ENCODE measurements at places on chromosomes 13 and 19.

DNA sequence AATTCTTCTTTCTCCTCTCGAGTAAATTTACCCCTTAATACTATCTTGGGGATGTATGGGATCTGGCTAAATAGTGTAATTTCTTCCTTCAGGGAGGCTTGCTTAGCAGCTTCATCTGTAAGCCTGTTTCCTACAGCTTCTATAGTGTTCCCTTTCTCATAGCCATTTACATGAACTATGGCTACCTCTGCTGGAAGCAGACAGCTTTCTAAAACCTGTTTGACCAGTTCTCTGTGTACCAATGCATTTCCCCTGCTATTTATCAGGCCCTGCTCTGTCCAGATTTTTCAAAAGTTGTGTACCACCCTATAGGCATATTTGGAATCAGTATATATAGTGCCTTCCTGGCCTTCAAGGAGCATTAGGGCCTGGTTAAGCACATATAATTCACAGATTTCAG, 113.6 kb upstream of the PCDH9 start:
- DNase-seq, result no peak

DNA sequence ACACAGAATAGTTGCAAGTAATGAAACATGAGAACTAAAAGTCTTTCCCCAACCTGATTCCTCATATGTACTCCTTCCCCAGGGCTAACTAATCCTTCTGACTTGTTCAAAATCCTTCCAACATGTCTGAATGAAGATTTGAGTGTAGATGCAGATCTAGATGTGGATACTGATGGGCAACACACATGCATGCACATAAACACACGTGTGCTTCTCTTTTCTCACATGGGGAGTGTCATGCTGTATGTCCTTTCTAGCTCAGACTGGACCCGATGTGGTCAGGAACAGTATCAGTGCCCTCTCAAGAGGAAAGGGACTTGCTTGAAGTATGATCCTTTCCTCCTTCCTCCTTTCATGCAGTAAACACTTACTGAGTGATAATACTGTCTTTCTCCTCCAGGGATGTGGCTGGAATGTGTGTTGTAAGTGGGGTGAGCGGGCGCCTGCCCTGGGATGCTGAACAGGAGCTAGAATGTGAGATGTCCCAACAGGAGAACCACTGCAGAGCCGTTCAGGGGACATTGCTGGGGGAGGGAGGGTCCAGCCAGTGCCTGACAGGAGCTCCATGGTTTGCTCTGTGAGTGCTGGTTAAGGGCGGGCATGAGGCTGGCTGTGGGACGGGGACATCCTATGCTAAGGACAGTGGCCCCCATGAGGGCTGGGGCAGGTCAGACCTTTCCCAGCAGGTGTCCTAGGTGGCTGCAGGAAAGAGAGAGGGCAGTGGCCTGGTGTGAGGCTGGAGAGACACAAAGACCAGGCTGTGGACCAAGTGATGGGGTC, 146.9 kb downstream of the TEX29 start:
- DNase-seq, result no peak

- DNase-seq, result no peak
These were observed 5.8 kb downstream of the SMIM7 start for GRCh38 chr19:16654140-16654539.

GRCh38 chr13:76868371-76868770, 17.8 kb downstream of the KCTD12 start:
- no peak for DNase-seq

GRCh38 chr13:109374609-109375200, 411.7 kb downstream of the IRS2 start:
- DNase-seq, result no peak

DNA sequence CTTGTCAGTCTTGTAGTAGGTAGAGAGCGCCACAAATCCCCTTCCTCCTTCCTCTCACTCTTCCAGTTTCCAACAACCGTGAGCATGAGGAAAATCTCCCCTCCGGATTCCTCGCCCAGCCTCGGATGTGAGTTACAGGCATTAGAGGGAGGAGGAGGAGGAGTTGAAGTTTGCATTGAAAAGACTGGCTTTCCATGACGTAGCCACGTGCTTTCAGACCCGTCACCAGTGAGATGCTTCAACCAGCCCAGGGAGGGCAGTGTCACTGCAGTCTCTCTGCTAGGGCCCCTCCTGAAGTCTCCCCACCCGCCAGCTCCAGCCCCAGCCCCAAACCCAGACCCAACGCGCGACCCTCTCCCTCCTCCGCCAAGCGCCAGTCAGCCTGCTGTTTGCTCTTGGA, 442 bp upstream of the FGF14 start:
- no peak for DNase-seq

GRCh38 chr19:35612559-35613321, at the start of gene HAUS5:
Gene HAUS5 (plus strand): TSS chr19:35612735. CDS start chr19:35612795, 60 bp downstream.
- peak; percentile 86 for DNase-seq

DNA sequence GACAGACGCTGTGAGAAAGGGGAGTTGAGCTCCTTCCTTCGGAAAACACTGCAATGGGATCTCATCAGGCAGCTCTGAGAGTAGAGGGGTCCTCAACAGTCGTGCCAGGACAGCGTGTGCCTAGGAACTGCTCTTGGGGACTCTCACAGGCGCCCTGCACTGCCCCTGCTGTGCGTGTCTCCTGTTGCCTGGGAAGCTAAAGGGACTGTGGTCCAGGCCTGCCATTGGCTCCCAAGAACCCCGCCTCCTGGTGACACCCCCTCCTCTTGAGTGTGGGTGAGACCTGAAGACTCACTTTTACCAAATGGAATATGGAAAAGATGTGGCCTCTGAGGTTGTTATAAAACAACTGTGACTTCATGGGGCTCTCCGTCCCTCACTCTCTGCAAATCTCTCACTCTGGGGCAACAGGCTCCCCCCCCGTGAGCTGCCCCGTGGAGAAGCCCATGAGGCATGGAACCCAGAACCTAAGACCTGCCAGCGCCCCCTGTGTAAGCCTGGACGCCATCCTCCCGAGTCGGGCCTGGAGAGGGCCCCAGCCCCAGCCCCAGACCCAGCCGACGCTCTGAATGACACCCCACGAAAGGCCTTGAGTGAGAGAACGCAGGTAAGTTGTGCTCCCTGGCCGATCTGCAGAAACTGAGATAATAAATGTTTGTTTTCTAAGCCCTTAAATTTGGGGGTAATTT, 302.7 kb downstream of the FGF9 start:
- no peak for DNase-seq

- no peak for DNase-seq
These were observed 7.4 kb downstream of the DBP start for GRCh38 chr19:48629599-48630295.

DNA sequence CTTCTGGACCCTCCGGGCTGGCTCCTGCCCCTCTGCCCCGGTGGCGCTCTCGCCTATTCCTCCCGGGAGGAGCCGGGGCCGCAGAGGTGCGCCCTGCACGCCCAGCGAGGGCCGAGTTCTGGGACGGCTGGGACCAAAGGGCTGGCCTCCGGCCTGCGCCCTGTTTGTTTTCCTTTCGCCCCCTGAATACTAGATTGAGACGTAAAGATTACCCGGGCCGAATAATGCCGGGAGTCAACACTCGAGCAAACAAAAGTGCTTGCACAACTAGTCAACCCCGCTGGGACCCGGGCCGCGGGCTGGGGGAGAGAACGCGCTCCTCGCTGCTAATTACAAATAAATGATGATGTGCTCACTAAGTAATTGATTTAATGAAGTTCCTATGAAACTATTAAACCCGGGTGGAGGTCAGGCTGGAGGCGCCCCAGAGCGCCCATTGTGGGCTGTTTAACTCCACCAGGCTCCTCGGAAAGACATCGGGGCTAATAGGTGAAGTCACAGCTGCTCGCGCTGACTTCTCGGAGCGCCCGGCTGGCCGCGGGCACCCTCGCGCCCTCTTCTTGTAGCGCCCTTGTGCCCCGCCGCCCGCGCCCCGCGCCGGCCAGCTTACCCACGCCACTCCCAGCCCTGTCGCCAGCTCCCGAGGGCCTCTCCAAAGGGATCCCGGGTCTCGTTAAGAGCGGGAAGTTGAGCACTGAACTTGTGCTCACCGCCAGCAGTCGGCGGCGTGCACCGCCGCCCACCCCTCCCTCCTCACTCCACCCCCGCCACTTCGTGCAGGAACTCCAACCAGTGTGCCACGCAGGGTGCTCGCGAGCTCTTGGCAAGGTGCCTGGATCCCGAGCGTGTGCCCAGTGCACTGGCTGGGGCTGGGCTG, 14.9 kb downstream of the ZIC5 start:
- no peak for DNase-seq

GRCh38 chr19:45882652-45883585, 3.0 kb downstream of the IRF2BP1 start:
- peak; percentile 59 for DNase-seq

GRCh38 chr19:51811344-51811743, 16.4 kb downstream of the FPR3 start:
- DNase-seq, result no peak

- no peak for DNase-seq
These were observed 31.7 kb downstream of the CEBPG start for GRCh38 chr19:33405254-33405552.

DNA sequence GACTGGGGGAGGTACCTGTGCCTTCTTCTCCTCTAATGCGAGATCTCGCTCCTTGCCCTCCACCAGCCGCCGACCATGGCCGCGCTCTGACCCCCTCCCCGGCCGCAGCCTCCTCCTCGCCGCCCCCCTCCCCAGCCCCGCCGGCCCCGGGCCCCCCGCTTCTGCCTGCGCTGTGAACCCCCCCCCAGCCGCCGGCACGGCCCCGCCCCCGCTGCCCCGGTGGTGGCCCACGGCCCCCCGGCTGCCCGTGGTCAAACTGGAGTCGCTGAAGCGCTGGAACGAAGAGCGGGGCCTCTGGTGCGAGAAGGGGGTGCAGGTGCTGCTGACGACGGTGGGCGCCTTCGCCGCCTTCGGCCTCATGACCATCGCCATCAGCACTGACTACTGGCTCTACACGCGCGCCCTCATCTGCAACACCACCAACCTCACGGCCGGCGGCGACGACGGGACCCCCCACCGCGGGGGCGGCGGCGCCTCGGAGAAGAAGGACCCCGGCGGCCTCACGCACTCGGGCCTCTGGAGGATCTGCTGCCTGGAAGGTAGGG, at the start of gene CACNG8:
TSS of gene CACNG8 (plus strand) at position 51 of the 545 bp plus-strand sequence.
- DNase-seq, result no peak

GRCh38 chr13:100100115-100100879, 11.4 kb downstream of the PCCA start:
- no peak for DNase-seq

DNA sequence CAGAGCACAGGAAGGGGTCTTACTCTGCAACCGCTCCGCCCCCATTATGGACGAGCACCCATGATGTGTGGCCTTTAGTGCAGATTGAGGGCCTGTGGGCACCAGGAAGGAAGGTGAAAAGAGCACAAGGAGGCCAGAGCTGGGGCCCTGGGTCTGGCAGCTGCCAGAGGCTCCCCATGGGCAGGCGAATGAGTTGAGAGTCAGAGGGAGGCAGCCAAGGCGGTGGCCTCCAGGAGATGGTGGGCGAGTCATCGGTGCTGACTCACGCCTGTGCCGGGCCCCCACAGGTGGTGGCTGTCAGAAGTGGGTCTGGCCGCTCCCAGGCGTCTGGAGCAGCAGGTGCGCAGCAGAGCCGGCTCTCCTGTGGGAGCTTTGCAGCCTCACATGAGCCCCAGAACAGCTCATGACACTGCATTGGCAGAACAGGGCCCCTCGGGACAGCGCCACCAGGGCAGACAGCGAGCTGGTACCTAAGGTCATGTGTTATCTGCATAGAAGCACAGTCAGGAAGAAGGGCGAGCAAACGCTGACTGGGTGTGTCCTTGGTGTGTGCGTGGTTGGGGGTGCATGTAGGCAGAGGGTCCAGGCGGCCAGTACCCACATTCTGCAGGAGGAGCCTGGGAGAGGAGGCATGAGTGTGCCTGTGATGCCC, 68.8 kb downstream of the CHST8 start:
- no peak for DNase-seq

DNA sequence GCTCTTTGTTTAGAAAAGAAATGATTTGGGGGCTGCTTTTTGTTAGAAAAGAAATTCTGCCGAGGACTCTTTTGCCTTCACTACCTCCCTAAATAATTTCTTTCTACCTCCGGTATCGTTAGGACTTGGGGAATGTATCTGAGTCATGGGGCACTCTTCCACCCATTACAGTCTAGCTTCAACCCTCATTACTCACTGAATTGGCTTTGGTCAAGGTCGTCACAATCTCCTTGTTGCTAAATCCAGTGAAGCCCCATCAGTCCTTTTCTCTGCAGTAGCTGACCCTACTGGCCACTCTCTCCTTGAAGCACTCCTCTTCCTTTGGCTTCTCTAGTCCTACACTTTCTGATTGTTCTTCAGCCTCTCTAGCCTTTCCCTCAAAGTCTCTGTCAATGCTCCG, 34.0 kb downstream of the WDR87 start:
- no peak for DNase-seq
